NCI-H446 (cell line): ENCODE measurements at places on chromosomes 13 and 19.

DNA sequence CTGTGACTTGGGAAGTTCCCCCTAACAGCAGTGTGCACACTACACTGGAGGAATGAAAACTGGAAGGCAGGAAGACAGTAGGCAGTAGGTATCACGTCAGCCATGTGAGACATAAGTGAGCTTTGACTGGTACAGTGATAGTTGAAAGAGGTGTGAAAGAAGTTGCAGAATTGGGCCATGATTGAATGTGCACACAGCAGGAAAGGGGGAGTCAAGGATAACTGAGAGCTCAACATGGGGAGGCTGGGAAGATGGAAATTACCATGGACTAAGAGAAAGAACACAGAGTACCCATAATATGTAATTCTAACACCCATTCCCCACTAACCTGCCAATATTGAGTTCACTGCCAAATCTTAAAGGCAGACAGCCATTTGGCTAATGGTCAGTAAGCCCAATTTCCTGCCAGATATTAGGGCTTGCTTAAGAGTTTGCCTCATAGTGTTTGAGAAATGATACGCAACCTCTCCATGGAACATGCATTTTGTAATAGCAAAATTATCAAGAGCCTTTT, 321.7 kb downstream of the DCT start:
- no peak for DNase-seq

DNA sequence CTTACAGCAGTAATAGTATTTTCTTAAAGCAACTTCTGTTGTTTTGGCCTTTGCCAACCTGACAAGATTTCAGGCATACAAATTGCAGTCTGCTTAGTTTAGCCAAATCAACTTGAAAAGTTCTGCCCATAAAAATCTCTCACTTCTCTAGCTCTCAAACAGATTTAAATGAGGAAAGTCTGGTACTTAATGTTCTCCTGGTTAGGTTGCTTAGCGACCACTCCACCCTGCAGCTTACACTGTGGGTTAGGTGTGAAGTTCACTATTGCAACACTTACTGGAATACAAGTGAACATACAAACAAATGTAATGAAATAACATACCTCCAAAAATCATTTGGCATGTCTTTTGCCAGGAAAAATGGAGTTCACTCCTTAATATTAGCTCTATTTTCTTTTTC, 178.7 kb upstream of the PCDH9 start:
- no peak for DNase-seq

GRCh38 chr13:52994051-52994450, 34.6 kb upstream of the OLFM4 start:
- no peak for DNase-seq

- no peak for DNase-seq
These were observed 3.7 kb upstream of the ACP7 start for GRCh38 chr19:39080431-39080830.

DNA sequence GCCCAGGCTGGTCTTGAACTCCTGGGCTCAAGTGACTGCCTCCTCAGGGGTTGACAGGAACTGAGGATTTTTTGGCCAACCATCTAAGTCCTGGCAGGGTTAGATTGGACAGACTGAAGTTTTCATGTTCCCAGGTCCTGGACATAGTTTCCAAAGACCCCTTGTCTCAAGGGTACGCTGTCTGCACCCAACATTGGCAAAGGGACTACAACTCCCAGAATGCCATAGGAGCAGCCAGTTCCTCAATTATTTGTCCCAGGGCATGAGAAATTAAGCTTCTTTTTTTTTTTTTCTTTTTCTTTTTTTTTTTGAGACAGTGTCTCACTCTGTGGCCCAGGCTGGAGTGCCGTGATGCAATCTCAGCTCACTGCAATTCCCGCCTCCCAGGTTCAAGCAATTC, 6.9 kb downstream of the GYS1 start:
- no peak for DNase-seq

DNA sequence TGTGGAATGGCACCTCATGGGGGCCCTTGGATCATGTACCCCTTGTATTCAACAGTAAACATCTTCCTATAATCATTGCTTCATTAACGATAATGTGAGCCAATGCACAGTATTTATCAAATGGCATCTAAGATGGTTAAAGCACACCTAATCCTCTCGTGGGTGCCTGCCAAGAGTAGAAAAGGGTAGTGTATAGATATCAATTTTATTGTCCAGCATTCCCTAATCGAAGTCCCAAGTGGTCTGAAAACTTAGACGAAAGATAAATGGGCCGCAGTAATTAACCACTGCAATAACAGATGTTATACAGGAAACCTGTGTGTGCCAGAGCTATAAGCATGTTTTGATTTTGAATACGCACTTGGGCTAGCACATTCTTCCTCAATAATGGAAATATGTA, 667 bp upstream of the MBNL2 start:
- no peak for DNase-seq

GRCh38 chr13:76293346-76293745, 592.9 kb downstream of the KCTD12 start:
- no peak for DNase-seq

DNA sequence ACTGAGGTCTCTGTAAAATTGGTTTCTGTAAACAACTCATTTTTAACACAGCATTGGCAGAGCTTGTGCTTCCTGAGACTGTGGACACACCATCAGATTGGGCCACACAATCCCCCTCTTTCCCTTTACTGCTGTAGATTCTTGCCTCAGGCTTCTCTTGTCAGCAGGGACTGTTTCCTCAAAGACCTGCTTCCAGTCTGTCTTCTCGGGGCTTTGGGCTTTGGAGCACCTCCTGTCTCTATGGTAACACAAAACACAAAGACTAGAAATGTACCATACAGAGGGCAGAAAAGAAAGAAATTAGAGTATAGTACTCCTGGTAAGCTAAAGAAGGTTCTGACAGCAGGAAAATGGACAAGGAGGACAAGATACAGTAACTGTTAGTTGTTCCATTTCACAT, 484.5 kb downstream of the DIAPH3 start:
- no peak for DNase-seq

GRCh38 chr13:44169018-44169911, 204.4 kb upstream of the SERP2 start:
- DNase-seq, result no peak

- no peak for DNase-seq
These were observed 93.7 kb downstream of the FRY start for GRCh38 chr13:32125221-32125689.

GRCh38 chr13:99741960-99742359, 229.6 kb downstream of the ZIC5 start:
- DNase-seq, result no peak

DNA sequence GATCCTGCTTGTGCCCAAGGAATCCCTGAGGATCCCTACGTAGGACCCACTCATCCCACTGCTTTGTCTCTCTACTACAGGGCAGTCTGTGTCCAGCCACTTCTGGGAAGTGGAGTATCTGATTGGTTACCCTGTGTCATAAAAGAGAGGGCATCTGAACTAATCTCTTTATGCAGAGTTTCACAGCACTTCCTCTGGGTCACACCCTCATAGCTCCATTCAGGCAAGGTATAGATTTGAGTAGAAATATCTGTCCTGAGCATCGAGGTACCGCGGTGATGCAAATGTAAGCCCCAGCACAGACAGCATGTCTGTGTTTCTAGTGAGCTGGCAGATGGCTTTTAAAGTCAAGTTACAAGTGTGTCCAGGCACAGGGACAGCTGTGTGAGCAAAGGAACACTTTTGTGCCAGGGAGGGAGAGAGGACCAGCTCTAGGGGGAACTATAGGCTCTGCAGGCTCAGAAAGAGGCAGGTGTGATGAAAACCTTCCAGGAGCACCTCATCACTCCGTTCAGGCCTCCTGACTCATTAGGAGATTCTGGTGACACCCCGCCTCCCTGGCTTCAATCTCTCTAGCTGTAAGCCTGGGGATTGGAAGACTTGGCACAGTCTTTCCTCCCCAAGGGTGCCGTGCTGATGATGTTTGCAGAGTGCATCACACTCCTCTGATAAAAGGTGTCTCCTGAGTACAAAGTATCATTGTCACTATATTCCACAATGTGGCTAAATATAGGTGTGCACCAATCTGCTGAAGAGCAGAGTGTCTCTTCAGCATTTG, 84.3 kb upstream of the UBL3 start:
- no peak for DNase-seq

DNA sequence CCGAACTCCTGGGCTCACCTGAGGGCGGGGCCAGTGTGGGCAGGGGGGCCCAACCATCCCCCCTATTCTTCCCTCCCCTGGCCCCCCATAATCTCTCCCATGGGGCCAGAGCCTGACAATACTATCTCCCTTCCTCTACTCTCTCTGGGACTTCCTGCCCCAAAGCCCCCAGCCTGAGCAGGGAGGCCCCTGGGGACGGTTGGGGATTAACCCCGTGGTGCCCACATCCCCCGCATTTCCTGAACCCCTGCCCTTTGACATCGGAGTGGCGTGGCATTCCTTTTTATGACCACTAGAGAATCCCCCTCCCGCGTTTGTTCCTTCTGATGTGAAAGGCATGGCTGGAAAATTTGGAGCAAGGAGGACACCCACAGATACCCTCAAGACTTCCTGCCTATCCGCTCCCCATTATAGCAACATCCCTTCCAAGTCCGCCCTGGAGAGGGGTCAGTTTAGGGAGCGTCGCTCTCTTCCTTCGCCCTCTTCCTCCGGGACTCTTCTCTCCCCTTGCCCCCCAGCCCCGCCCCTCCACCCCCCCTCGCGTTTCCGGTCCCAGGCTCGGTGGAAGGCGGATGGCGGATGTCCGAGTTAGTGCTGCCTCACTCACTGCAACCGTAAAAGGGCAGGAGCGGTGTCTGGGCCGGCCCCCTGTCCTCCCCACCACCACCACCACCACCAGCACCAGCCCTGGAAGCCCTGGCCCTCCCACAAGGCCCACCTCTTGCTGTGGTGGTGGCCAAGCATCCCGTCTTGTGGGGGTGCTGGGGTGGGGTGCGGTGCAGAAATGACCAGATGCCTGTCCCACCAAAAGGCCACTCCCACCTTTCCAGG, 1.8 kb downstream of the VASP start:
- DNase-seq, result no peak

GRCh38 chr13:67036699-67037457, 193.3 kb downstream of the PCDH9 start:
- no peak for DNase-seq
